ENCODE measurements at places on chromosomes 11 and 22.

- no peak for DNase-seq
These were observed 1095.5 kb upstream of the CCDC90B start for GRCh38 chr11:84381666-84382065.

DNA sequence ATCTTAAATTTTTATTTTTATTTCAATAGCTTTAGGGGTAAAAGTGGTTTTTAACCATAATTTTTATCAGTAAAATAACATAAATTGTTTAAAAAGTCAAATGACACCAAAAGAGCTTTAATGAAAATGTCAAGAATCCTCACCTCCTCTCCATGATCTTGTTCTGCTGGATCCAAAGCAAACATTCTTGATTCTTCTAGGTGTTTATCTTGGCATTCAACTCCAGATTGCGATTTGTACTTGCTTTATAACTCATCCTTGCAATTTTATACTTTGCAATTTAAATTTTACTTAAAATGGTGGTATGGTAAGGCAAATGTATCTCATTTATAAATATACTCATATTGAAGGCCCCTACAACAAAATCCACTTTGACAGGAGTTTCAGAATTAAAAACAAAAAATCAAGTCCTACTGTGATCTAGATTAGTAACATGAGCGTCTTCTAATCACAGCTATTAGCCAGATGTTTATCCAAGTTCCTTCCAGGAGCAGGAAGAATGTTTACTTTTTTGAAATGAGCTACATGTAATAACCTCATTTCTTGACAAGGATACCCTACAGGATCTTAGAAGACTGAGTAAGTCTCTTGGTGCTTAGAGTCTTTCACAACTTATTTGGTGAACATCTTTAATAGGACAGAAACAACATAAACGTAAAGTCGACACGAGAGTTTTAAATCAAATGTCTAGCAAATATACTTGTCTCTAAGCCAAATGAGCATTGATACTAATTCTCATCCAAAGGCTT is 72.4 kb upstream of the CARD18 start:
- DNase-seq, result no peak

DNA sequence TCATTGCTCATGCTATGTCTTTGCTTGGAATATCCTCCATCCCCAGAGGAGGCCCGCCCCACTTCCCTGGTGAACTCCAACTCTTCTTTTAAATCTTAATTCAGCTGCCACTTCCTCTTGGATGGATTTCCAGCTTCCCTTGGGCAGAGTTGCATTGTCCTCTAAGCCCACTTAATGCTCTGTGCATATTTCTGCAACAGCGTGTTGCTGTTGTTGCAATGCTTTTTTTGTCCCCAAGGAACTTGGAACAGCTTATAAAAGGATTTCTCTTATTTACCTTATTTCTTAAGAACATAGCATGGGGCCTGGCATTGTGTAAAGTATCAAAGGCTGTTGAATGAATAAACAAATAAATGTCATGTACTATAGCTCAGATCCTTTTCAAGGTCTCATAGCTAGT is 507.4 kb downstream of the METTL15 start:
- DNase-seq, result no peak

GRCh38 chr11:977830-978720 is 52.4 kb downstream of the AP2A2 start:
- DNase-seq, result no peak

GRCh38 chr22:19644314-19645223 is 69.7 kb upstream of the SEPTIN5 start:
- DNase-seq, result no peak

- DNase-seq, result no peak
These were observed 3.6 kb downstream of the MYBPC3 start for GRCh38 chr11:47348859-47349258.

DNA sequence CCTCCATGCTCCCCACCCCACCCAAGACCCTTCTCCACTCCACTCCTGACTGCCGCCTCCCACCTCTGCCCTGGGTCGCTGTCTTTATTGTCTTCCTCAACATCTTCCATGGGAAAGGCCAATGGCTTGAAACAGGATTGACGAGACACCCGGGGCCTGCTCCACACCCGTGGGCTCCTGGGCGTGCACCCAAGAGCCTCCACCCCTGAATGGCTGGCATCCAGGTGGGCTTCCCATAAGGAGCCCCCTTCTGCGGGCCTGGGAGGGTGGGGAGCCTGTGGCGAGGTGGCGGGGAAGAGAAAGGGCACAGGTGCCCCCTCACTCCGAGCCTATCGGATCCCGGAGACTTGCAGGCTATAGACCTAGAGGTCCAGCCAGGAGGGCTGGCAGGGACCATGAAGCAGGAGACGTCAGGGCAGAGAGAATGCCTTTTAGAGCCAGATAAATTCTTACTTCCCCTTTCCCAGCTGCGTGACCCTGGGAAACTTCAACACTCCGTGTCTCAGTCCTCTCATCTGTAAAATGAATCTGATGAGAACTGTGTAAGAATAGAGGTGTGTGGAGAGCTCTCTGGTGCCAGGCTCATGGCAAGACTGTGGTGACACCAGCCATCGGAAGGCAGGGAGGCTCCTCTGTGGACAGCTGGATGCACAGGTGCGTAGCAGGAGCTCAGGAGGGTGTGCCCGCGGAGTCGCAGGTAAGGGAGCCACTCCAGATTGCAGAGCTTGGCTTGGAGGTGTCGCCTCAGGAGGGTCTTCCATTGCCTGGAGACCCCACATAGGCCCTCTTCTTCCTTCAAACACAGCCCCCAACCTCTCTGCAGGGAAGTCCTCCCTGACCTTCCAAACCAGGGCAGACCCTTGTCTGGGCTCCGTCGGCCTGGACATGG is 53.9 kb downstream of the SMIM38 start:
- DNase-seq, result no peak

DNA sequence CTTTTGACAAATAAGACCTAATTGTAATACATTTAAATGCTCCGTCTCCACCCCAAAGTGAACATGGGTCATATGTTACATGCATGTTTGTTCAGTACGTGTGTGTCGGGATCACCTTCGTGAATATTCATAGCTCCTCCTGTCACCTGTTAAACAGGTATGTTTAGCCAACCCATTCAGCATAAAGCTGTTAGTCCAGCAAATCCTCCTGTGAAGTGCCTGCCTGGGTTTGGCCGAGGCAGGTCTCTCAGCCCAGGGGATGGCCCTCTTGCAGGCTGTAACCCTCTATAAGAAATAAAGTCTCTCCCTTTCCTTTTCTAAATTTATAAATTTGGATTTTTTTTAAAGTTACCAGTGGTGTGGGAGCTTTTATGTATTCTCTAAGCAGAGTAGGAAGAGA is 38.9 kb upstream of the NTM start:
- no peak for DNase-seq

GRCh38 chr11:2122222-2122906 is 16.8 kb downstream of the IGF2 start:
- no peak for DNase-seq

DNA sequence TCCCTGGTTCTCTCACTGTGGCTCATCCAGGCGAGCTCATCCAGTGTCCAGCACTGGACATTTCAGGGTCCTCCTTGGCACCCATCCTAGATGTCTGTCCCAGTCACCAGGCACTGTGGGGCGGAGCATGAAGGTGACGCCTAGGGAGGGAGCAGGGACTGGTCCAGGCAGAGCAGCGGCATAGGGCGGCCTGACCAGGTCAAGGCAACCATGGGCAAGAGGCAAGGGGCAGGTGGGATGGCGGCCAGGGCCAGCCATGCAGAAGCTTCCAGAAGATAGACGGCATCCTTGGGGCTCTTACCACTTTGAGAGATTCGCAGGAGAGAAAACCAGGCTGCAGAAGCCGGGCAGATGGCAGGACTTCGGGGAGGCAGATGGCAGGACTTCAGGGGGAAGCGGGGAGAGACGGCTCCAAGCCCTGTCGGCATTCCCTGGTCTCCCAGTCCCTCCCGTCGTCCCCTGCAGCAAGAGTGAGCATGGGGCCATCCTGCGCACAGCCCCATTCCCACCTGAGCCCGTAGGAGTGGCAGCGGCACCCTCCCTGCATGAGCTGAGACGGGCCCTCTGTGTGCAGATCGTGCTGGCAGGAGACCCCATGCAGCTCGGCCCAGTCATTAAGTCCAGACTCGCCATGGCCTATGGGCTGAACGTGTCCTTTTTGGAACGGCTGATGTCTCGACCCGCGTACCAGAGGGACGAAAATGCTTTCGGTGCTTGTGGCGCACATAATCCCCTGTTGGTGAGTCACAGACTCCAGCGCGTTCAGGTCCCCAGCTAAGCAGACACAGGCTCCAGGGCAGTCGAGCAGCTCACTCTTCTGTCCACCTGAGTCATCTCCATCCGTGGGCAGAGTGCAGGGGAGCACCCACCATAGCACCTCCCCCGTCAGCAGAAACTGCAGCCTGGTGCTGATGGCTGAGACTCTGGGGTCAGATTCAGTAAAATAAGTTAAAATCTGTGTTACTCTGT is 20.1 kb upstream of the PANX2 start:
- no peak for DNase-seq

DNA sequence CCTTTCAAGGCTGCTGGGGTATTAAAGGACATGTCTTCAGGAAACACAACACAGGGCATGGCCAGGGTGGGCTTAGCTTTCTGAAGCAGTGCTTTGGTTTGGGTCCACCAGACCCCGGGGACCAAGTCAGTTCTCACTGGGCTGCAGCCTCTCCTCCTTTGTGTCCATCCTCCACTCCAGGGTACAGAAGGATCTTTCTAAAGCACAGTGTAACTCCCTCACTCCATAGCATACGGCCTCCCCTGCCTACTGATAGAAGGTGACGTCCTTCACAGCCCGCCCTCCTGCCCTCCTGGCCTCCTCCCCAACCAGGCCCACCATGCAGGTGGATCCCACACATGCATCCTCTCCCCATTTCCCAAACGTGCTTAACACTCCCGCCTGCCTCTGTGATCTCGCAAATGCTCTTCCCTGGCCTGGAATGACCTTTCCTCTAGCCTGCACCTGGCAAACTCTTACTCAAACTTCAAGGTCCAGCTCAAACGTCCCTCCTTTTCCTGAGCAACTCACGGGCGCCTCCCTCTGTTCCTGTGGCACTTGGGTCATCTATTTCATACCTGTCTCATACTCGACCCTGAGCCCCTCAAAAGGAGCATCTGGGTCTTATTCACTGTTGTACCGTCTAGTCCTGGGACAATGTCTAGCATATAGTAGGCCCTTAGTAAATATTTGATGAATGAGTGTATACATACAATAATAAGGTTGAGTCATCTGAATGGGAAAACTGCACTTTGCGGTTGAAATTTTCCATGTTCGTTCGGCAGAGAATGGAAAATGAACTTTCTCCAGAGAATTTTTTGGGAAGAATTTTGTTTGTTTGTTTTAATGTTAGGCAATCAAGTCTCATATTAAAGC is 187.7 kb downstream of the EFCAB6 start:
- DNase-seq, result no peak

DNA sequence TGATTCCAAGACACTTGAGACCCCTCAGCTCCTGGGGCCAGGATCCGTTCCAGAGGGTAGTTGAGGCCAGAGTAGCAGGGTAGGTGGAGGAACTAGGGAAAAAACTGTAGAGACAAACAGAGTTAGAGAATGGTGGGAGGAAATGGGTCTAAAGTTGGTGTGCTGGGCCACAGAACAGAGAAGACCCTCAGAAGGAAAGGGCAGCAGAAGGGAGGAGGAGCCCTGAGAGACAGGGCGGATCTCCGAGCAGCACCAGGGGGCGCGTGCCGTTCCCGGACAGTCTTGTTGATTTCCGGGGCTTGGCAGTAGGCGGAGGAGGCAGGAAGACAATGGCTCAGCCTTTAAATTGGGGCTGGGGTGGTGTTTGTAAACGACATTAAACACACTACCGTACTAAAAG is 2.4 kb upstream of the CECR2 start:
- DNase-seq, result peak; percentile 43

DNA sequence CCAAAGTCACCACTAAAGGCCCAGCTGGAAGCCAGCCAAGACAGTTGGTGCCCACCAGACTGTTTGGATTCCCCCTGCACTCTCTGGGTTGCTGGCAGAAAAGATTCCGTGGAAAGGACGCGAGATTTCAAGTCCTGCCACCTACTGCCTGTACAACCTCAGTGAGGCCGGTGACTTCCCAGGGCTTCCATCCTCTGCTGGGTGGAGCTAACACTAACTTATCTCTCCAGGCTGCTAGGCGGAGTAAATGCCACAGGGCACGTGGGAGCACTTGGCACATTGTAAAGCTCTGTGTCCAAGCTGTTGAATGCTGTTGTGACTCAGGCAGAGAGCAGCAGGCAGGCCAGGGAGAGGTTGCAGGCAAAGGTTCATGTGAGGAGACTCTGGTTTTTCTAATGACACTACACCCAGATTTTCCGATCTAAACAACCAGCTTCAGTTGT is 50.9 kb upstream of the CDON start:
- DNase-seq, result no peak

- no peak for DNase-seq
These were observed 42.3 kb downstream of the PLAAT5 start for GRCh38 chr11:63448646-63449045.

- no peak for DNase-seq
These were observed 27.5 kb upstream of the CABP7 start for GRCh38 chr22:29692327-29692640.

DNA sequence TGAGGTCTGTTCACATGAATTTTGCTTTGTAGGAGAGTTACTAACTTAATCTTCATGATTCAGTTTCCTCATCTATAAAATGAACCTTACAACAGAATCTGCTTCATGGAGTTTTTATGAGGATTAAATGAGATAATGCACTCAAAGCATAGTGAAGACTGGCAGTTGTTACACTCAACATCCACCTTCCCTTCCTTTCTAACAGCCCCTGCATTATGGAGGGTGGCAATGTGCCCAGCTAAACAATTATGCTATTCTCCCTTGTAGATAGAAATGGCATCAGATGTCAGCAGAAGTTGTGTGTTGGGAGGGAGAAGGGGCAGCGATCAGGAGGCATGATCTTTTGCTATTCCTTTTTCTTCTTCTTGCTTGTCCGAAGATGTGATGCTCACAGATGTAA is 6.5 kb downstream of the POU2AF1 start:
- no peak for DNase-seq

GRCh38 chr11:17777086-17777737 is 42.6 kb downstream of the KCNC1 start:
- no peak for DNase-seq

DNA sequence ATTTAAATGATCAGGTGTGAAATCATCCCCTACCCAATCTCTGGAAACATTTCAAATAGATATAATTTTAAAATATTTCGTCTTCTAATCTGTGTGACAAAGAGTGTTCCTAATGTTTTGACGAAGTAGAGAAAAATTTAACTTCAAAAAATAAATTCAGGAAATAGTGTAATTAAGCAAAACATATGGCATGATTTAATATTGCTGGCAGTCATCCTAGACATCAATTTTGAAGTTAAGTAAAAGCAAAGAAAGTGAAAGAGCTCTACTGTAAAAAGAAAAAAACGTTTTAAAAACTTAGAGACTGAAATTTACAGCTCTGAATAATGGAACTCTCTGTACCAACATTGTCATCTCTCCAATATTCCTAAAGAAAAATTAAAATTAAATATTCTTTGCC is 1062.3 kb downstream of the LRRC4C start:
- DNase-seq, result no peak

- no peak for DNase-seq
These were observed 106.3 kb downstream of the KCNQ1 start for GRCh38 chr11:2551131-2551530.
